ENCODE measurements at places on chromosomes 4 and X.

GRCh38 chrX:118963159-118963558 lies 11.3 kb upstream of the LONRF3 start:
- no peak for DNase-seq
- no peaks in the 10 kb centered on the region for H3K36me3 ChIP-seq
- H3K27me3 ChIP-seq = no peaks in the 10 kb centered on the region
- H3K4me3 ChIP-seq = no peak overlapping the region

GRCh38 chr4:112808001-112808400 lies 171.1 kb downstream of the LARP7 start:
- no peaks in the 10 kb centered on the region for H3K36me3 ChIP-seq
- DNase-seq = no peak
- no peak overlapping the region for H3K27ac ChIP-seq
- no peaks in the 10 kb centered on the region for H3K4me1 ChIP-seq
- H3K27me3 ChIP-seq = no peaks in the 10 kb centered on the region

DNA sequence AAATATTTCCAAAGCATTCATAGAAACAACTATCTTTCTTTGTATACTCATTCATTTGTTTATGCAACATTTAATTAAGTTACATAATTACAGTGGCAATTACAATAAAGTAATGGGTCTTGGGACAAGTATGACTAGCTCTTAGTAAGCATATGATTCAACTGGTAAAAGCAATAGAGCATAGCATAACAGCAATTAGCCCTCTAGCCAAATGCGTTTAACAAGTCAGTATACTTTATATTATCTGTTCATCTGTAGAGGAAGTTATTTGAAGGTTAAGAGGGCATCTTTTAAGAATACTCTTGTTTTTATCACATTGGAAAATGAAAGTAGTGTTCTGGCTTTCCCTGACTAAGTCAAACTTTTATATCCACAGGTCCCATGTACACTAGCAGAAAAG lies 198.1 kb upstream of the UGT8 start:
- no peaks in the 10 kb centered on the region for H3K27me3 ChIP-seq
- DNase-seq = no peak
- H3K4me1 ChIP-seq = no peaks in the 10 kb centered on the region
- no peaks in the 10 kb centered on the region for H3K36me3 ChIP-seq

GRCh38 chr4:17356926-17357325 lies 155.0 kb downstream of the QDPR start:
- H3K36me3 ChIP-seq = no peaks in the 10 kb centered on the region
- no peak overlapping the region for H3K27ac ChIP-seq
- DNase-seq = no peak
- no peaks in the 10 kb centered on the region for H3K27me3 ChIP-seq
- no peaks in the 10 kb centered on the region for H3K4me1 ChIP-seq

GRCh38 chr4:81808011-81808672 lies 336.4 kb upstream of the RASGEF1B start:
- H3K36me3 ChIP-seq = no peaks in the 10 kb centered on the region
- H3K4me3 ChIP-seq = no peak overlapping the region
- no peaks in the 10 kb centered on the region for H3K4me1 ChIP-seq
- no peak for DNase-seq
- H3K27ac ChIP-seq = no peak overlapping the region
- no peaks in the 10 kb centered on the region for H3K27me3 ChIP-seq

DNA sequence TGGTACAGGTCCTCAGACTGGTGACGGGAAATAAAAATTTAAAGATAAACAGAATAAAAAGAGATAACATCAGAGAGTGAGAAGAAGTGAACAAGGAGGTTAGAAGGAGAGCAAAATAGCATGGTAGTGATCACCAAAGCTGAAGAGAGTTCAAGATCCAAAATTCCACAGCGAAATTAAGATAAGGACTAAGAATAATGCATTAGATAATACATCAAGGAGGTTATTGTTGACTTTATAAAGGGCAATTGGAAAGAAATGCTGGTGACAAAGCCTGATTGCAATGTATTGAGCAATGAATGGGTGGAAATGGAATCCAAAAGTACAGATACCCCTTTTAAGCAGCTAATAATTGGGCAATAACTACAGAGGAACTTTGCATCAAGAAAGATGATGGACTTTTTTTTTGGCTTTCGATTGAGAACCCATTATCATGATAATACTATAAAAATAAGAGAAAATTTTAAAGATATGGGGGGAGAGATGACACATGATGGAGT lies 101.6 kb upstream of the MAP9 start:
- no peak for DNase-seq
- H3K36me3 ChIP-seq = no peaks in the 10 kb centered on the region
- H3K4me1 ChIP-seq = no peaks in the 10 kb centered on the region
- no peaks in the 10 kb centered on the region for H3K27me3 ChIP-seq

GRCh38 chr4:110597582-110597981 lies 25.3 kb downstream of the PITX2 start:
- H3K4me1 ChIP-seq = no peaks in the 10 kb centered on the region
- no peak overlapping the region for H3K4me3 ChIP-seq
- H3K27ac ChIP-seq = no peak overlapping the region
- no peaks in the 10 kb centered on the region for H3K36me3 ChIP-seq
- H3K27me3 ChIP-seq = no peaks in the 10 kb centered on the region
- no peak for DNase-seq

- H3K4me3 ChIP-seq = no peak overlapping the region
- no peak overlapping the region for H3K27ac ChIP-seq
These were observed 276.5 kb downstream of the PPP4R3C start for GRCh38 chrX:27186671-27187070.

DNA sequence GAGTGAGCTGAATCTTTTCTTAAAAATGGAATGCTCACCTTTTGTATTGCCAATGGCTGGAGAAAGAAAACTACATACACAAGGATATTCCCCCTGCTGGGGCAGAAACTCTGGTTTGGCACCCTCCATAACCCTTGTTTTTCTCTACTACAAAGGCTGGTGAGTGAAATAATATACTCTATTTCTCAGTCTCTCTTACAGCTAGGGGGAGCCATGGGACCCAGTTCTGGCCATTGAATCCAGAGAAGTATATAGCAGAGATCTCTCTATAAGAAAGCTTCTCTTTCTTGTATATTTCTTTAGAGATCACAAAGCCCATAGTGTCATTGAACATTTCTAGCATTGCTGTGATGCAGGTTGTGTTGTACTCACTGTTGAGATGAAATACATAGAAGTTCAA lies 49.8 kb downstream of the SMPX start:
- no peak overlapping the region for H3K4me3 ChIP-seq
- no peaks in the 10 kb centered on the region for H3K36me3 ChIP-seq
- H3K27me3 ChIP-seq = no peaks in the 10 kb centered on the region
- DNase-seq = no peak

DNA sequence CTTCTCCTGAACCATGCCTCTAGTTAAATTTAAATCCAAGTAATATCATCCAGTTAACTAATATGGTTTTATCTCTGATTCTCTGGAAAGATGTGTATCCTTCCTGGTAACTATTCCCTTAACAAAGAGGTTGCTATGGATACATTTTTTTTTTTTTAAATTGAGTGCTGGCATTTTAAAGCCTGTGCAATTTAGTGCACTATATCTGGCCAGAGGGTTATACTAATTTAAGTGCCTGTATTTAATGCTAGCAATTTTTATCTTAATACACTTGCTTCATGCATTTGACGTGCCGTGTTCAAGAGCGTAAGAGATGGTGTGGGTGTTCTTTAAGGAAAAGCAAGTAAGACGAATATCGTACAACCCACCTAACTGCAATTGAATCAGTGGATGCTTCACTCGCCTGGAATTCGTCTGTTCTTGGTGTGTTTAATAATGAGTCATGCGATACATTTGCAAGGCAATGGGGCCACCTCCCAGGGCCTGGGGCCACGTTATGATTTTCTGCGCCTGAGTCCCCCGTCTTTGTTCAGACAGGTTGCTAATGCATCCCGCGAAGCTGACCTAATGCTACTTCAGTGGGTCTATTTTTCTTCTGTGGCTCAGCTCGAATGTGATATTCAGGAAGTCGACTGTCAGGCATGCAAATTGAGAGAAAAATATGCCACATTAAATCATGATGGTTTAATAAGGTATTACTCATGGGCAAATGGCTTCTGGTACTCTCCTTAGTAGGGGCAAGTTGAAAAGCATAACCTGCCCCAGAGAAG lies 14.2 kb upstream of the MID1 start:
- H3K4me3 ChIP-seq = no peak overlapping the region
- H3K27me3 ChIP-seq = no peaks in the 10 kb centered on the region
- peak; percentile 77 for DNase-seq

DNA sequence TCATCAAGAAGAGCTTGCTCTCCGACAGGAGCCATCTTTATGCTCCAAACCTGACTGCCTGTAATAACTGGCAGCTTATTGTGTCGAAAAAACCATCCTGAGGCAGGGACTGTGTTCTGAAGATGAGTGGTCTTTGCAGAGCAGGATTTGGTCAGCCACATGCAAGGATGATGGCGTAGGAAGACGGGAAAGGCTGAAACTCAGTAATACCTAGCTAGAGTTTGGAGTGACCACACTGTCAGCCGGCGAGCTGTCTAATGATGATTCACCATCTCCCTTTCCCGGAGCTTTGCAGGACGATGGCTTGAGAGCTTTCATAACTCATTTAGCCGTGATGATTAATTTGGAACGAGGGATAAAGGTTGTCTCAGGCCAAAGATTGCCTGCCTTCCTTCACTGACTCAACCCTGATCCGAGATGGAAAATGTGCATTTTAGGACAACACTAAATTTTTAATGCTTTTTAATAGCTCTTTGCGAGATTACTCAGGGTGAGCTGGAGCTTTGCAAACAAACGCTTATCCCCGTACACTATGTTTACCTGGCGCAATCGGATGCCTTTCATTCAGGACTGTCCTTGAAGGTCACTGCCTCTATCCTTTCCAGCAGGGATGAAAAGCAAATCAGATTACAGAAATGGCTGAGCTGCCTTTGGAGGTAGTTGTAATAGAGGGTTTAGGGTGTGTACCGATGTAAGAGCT lies 288.5 kb downstream of the ASMT start:
- DNase-seq = peak; percentile 26
- H3K4me1 ChIP-seq = peaks cover 4% of the 10 kb centered on the region
- H3K27me3 ChIP-seq = no peaks in the 10 kb centered on the region
- H3K4me3 ChIP-seq = no peak overlapping the region
- H3K36me3 ChIP-seq = no peaks in the 10 kb centered on the region

DNA sequence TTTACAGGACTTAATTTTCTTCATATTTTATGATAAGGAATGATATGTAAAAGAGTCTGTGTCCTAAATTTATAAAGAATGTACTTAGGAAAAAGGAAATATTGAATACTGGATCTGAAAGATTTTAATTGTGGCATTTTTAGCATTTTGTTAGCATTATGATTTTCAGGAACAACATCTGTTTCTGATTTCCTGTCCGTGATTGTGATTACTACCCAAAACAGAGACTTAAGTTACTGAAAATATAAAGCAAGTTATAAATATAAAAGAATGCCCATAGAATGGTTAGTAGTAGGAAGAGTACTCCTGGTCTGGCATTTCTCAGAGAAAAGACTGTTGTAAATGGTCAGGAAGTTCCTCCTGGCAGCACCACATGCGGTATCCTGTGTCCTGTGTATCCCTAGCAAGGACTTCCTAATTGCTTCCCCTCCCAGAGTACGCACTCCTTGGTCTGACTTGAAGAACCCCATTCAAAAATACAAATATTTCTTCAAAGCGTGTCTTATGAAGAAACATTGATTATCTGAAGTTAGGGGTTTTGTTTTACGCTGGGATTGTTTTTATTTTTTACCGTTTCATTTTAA lies 88.9 kb downstream of the RS1 start:
- H3K4me3 ChIP-seq = no peak overlapping the region
- H3K27me3 ChIP-seq = no peaks in the 10 kb centered on the region
- no peak overlapping the region for H3K27ac ChIP-seq

- 0 out of 2 replicates have a peak, but pooled peaks cover 3% of the 10 kb centered on the region for H3K27me3 ChIP-seq
- no peaks in the 10 kb centered on the region for H3K36me3 ChIP-seq
- H3K27ac ChIP-seq = no peak overlapping the region
- H3K4me1 ChIP-seq = no peaks in the 10 kb centered on the region
These were observed 25.8 kb upstream of the STBD1 start for GRCh38 chr4:76280488-76281441.

DNA sequence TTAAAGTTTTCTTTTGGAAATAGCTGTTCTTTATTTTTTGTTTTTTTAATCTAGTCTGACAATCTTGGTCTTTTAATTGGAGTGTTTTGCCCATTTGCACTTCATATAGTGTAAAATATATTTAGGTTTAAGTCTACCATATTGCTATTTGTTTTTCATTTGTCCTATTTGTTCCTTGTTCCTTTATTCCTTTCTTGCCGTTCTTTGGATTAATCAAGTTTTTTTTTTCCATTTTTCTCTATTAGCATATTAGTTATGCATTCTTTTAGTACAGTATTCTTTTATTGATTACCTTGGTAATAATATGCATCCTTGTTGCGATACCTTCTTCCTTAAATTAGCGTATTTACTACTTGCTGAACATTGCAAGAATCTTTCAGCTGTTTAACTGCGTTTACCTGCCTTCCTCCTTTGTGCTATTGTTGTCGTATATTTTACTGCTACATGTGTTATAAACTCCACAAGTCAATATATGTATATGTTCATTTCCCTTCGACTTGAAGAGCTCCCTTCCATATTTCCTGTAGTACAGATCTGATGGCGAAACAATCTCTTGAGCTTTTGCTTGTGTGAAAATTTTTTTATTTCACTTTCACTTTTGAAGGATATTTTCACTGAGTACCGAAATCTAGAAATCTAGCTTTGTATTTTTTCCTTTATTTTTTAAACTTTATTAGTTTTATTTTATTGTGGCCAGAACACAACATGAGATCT lies 23.9 kb upstream of the RNF212 start:
- no peak overlapping the region for H3K4me3 ChIP-seq
- no peak overlapping the region for H3K27ac ChIP-seq
- DNase-seq = no peak
- H3K4me1 ChIP-seq = no peaks in the 10 kb centered on the region
- H3K27me3 ChIP-seq = no peaks in the 10 kb centered on the region
- no peaks in the 10 kb centered on the region for H3K36me3 ChIP-seq

DNA sequence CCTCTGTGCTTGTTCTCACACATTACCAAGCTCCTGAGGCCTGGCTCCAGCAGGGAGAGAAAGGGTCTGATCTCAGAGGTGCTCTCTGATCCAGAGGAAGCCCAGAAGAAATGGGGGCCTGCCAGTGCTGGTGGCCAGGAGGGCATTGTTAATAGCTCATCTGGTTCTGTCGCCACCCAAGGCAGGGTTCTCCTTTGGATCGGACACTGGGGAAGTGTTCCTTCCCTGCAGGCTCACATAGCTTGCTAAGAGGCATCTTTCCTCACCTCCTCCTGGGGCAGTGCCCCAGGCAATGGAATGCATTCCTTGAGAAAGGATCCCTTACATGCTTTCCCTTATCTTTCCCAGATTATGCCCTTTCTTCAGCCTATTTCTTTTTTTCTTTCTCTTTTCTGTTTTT lies 53.8 kb downstream of the RBM47 start:
- DNase-seq = no peak
- no peaks in the 10 kb centered on the region for H3K27me3 ChIP-seq
- no peaks in the 10 kb centered on the region for H3K4me1 ChIP-seq
- H3K36me3 ChIP-seq = no peaks in the 10 kb centered on the region

- H3K27ac ChIP-seq = no peak overlapping the region
- H3K4me3 ChIP-seq = no peak overlapping the region
- no peaks in the 10 kb centered on the region for H3K36me3 ChIP-seq
- no peaks in the 10 kb centered on the region for H3K4me1 ChIP-seq
These were observed 12.7 kb downstream of the STEEP1 start for GRCh38 chrX:119552508-119552907.

- no peak for DNase-seq
- H3K4me1 ChIP-seq = no peaks in the 10 kb centered on the region
- H3K4me3 ChIP-seq = no peak overlapping the region
- no peak overlapping the region for H3K27ac ChIP-seq
- H3K27me3 ChIP-seq = no peaks in the 10 kb centered on the region
These were observed 317.6 kb downstream of the BCOR start for GRCh38 chrX:39779952-39780783.

GRCh38 chr4:2762048-2762447 lies 5.9 kb upstream of the TNIP2 start:
- H3K36me3 ChIP-seq = no peaks in the 10 kb centered on the region
- no peaks in the 10 kb centered on the region for H3K27me3 ChIP-seq
- H3K27ac ChIP-seq = no peak overlapping the region
